Stimulated activated CD4-positive, alpha-beta T cell treated with anti-CD3 and anti-CD28 coated beads, Interleukin-4, amount 100 ng/mL, for 4 hours (primary cell): ENCODE measurements at places on chromosomes 7 and 10.

- no peak for DNase-seq
Observed at GRCh38 chr7:19116121-19117090, 1.0 kb downstream of the TWIST1 start.

- peak; percentile 27 for DNase-seq
Observed at GRCh38 chr7:150942001-150942590, 36.0 kb downstream of the KCNH2 start.

GRCh38 chr10:49653273-49653929, 26.1 kb upstream of the C10orf53 start:
- no peak for DNase-seq

DNA sequence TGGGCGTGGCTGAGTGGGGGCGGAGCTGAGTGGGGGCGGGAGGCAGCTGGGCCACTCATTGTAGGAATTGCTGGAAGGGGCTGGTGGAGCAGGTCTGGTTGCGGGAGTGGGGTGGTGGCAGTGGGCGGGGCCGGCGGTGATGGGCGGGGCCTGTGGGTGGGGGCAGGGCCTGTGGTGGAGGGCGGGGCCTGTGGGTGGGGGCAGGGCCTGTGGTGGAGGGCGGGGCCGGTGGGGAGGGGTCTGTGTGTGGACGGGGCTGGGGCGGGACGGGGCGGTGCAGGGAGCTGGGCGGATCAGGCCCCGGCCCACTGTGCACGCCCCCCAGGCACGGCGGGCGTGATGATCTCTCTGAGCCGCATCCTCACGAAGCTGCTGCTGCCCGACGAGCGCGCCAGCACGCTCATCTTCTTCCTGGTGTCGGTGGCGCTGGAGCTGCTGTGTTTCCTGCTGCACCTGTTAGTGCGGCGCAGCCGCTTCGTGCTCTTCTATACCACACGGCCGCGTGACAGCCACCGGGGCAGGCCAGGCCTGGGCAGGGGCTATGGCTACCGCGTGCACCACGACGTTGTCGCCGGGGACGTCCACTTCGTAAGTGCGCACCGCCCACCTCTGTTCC, 14.0 kb downstream of the SLC29A4 start:
- peak; percentile 52 for DNase-seq

DNA sequence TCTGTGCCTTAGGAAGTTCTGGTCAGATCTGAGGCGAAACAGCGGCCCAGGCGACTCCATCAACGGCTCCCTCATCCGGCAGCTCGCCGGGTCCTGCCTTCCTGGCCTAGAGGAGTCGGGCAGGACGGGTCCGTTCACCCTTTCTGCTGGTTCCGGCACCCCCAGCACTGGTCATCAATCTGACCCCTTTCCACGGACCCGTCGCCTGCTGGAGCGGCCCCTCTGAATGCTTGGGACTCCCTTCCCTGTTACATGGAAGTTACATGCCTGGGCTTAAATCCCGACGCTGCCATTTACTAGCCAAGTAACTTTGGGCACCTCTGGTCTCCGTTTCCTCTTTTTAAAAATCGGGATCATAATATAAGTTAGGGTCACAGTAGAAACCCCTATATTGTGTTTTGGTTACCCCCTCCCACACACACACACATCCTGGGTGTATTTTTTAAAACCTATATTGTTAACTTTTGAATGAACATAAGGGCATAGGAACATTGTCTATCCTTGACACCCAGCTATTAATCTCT, 607 bp upstream of the GGCT start:
- DNase-seq = no peak

GRCh38 chr10:67127441-67127840, 201.6 kb downstream of the LRRTM3 start:
- DNase-seq = no peak

DNA sequence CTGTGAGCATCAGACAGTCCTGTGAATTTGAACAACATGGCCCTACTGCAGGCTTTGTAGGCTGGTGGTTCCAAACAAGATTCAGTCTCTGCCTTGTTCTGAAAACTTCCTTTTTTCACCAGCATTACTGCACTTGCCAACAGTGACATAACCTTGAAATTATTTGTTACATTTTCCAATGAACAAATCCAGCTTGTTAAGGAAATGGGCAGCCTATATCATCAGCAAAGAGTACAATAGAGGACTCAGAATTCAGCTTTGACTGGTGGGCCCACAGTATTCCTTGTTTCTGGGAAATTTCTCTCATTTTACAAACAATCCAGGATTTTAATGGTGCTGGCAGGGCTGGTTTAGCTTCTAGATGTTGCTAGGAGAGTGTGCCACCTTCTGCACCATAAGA, 703.7 kb upstream of the FZD8 start:
- DNase-seq = no peak

DNA sequence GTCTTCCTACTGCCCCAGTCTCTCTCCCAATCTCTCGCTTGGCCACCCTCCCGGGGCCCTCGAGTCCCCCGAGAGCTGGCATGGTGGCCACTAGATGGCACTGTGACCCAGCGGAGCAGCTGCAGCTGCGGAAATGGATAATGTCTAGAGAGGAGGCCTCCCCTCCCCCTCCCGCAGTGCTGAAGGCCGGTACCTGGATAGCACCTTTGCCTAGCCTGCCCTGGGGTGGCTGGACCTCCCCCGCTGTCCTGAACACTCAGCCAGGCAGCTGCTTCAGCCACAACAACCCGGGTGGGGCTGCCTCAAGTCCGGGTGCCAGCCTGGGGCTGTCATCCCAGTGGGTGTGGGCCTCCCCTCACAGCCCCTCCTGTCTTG, 65.2 kb downstream of the GOLGA7B start:
- peak; percentile 64 for DNase-seq

DNA sequence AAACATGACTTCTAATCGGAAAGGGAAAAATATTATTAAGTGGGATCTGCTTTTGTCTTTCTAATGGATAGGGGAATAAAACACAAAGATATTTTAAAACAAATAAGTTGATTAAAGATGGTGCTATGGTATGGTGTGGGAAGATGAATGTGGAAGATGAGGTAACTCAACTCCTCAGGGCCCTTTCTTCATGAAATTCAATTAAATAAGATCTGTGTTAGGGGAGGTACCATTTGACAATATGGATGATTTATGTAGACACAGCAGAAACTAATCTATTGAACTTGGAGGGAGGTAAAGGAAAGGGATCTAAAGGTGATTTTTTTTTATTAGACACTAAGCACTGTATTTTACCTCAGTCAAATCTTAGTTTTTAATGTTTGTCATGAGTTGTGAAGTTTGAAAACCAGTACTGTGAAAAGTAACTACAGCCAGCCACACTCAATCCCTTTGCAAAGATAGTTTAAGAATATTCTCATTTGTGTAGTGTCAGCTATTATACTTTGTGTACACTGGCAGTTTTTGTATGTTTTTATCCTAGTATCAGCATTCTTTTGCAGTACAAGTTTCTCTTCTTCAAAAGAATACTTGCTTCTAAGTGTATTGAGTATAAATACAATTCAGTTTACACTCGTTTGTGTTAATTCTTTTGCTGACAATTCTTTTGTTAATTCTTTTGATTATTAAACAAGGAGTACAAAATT, 151.3 kb downstream of the PHF14 start:
- DNase-seq = no peak

DNA sequence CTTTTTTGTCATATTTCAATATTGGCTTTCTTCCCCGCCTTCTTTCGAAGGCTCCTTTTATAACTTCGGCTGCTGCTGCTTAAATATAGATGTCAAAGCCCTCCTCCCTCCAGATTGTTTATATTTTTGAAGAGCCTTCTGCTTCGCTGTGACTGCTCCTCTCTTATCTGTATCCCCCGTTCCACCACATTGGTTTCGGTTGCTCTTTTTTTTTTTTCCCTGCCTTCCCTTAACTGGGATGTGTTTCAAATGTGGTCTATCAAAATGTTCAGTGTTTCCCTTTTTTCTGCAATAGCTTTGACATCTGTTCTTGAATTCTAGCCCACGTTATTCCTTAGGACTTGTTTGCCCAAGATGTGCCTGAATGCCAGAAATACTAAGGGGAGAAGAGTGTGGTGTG, 96.4 kb downstream of the CUX1 start:
- DNase-seq = no peak

DNA sequence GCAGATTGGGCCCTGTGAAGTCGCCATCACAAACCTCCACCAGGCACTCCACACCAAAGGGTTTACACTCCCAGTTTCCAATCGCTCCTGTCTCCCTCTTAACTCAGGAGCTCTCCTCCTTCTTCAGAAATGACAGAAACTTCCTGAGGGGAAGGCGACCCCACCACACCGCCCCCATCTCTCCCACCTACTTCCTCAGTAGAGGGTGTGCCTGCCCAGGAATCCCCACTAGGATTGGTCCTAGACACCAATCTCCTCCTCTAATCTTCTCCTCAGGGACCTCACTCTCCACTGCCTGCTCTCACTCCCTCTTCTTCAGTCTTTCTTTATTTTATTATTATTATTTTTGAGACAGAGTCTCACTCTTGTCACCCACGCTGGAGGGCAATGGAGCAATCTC, 5.9 kb upstream of the INSIG1 start:
- DNase-seq = no peak

DNA sequence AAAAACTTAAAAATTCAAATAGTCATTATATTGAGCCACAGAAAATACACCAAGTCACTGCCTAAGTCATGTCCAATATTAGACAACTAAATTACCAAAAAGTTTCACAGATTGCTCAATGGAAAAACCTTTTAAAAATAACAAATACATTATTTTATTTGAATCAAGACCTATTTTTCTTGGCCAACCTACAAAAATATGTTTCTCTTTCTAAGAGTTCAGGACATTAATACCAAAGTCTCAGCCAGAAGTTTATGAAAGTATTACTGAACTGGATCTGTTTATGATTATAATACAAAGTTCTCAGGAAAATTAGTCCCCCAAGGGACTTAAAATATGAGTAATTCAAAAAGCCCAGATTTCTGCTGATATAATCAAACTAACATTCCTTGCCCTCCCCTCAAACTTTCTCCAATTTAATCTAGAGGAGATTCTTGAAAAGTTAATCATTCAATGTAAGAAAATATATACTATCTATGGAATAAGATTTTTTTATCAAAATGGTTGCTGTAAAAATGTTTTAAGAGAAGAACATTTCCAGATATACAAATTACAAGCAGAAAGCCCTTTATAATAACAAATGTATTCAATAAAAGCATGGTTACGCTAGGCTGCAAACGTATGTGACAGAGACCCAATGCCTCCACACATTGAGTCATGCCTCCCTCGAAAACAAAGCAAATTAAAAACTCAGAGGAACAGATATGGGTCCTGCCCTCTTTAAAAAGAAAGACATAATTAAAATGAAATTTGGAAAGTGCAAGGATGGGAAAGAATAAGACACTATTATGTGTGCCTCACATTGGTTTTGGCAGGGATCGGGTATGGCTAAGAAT, 381.6 kb downstream of the PARD3 start:
- no peak for DNase-seq

DNA sequence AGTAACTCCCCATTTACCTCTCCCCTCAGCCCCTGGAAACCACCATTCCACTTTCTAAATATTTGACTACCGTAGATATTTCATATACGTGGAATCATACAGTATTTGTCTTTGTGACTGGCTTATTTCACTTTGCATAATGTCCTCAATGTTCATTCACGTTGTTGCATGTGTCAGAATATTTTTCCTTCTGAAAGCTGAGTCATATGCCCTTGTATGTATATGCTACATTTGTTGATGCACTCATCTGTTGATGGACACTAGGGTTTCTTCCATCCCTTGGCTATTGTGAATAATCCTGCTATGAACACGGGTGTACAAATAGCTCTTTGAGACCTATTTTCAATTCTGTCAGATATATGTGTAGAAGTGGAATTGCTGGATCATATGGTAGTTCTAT, 25.8 kb upstream of the TSPAN13 start:
- DNase-seq = no peak

- no peak for DNase-seq
Observed at GRCh38 chr10:47438857-47439474, 44.9 kb downstream of the ANXA8 start.

- no peak for DNase-seq
Observed at GRCh38 chr7:98990356-98990755, 112.0 kb downstream of the TRRAP start.

DNA sequence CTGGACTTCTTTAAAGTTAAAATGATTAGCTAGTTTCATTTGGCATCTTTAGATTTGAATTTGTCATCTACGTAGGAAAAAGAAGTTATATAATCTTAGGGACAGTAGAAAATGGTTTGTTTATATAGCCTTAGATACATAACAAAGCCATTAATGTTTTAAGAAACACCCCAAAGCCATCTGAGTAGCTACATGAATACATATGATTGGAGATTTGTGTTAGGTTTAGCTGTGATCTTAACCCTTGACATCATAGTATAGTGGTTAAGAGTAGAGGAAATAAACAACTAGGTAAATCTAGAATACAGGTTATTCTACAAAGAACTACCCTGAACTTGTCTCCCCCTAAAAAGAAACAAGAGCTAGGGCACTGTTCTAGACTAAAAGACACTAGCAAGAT, 18.1 kb downstream of the SAMD8 start:
- DNase-seq = no peak

GRCh38 chr7:144063710-144064109, 5.9 kb upstream of the OR2A25 start:
- DNase-seq = no peak

- peak; percentile 29 for DNase-seq
Observed at GRCh38 chr10:14325325-14325955, 5.3 kb downstream of the FRMD4A start.

- DNase-seq = no peak
Observed at GRCh38 chr7:111239437-111239836, 148.5 kb downstream of the LRRN3 start.

- DNase-seq = no peak
Observed at GRCh38 chr7:133331861-133332260, 79.0 kb downstream of the EXOC4 start.

DNA sequence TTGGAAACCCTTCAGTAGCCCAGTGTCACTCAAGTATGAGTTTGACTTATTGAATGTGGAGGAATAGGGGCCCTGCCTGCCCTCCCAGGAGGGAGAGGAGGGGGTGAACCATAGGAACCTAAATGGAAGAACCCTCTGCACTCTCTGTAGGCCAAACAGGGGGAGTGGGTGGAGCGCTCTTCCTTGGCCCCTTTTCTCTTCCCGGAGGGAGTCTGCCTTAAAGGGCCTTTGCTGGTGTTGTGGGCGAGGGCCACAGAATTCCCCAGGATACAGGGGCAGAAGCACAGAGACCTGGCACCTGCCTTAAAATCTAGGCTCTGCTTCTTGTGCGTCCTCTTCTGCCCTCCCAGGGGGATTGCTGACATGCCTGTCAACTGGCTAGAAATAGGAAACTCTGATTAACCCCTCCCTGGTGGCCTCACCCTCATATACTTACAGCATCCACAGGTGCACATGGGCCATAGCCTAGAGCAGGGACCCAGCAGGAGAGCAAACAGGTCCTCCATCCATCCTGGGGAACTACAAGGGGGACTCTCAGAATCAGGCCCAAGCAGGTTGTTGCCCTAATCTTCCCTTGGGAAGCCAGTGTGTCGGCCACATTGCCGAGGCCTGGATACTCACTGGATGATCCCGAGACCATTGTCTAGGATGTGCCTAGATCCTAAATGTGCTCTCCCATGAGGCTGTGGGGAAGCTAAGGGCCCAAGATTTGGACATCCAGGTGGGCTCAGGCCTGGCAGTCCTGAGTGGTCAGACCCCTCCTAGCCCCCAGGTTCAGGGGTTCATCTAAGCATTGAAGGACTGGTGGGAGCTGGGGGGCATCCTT, 3.4 kb downstream of the TRIM8 start:
- DNase-seq = no peak
